ENCODE measurements at places on chromosomes 1 and 21.

DNA sequence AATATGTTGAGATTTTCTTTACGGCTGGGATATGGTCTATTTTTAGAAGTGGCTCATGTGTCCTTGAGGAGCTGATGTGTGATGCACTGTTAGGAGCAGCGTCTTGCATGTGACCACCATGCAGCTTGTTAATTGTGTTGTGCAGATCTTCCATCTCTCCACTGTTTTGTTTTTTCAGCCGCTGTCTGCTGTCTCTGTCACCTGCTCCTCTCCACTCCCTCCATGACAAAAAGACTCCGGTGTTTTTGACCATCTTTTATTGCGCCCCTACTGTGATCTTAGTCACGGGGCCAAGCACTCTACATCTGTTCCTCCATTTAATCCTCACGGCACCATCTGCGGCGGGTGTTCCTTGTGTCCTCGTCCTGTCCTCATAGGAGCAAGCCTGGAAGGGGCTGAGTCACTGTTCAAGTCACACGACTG lies 51.8 kb downstream of the ADARB1 start:
- no peak for DNase-seq

DNA sequence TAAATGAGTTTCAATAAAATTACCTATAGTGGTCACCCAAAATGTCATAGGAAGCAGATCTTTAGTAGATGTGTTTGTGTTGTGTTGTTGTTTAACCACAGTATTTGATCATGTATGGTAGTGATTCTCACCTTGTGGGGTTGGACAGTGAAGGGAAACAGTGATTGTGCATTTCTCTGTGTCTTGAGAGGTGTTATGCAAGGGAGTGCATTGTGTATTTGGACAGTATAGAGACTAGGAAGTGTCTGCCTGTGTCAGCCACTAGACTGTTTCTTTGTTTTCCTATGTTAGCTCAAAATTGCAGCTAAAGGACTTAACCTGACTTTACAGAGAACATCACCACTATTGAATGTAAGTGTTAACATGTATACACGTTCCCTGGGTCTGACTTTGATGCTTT lies 6.0 kb downstream of the RGS2 start:
- DNase-seq: no peak

GRCh38 chr1:153228491-153228890 lies 11.1 kb downstream of the PRR9 start:
- no peak for DNase-seq

DNA sequence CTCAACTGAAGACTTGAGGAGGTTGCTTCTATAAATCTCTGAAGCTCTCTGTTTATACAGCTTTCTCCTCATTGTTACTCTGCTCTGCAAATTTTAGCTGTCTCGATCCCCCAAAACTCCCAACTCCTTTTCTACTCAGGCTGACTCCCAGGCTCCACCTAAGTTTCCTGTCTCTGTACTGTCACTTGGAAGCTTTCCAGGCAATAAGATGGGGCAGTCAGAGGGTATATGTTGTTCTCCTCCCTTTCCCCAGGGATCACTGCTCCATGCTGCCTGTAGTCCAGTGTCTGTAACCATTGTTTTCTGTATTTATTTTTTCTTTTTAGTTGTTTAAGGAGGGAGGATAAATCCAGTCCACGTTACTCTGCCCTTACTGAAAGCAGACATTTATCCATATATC lies 13.4 kb downstream of the TSNAX start:
- no peak for DNase-seq

DNA sequence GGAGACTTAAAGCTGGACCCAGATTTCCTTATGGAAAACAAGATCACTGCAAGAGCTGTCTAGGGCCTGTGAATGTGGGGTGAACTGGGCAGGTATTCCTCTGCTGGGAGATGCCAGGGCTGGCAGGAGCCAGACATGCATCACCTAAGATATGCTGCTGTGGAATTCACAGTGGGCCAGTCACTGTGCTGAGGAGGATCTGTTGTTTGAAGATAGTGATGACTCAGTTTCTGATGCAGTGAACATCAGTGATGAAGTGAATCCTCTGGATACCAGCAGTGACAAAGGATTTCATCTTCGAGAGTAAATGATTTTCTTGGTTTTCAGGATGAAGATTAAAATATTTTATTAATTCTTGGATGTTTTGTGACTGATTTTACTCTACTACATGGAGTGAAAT lies 29.9 kb upstream of the CAMSAP2 start:
- no peak for DNase-seq

DNA sequence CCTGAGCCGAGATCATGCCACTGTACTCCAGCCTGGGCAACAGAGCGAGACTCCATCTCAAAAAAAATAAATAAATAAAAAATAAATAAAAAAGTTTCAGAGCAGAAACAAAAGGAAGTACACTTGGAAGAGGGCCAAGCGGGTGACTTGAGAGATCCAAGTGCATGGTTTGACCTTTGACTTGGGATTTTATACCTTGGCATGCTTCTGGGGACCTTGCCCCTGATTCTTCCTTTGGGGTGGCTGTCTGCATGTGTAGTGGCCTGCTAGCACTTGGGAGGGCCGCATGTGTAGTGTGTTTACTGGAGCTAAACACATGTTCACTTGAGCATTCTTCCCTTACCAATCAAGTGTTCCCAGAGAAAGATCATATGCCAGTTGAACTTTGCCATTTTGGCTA lies 114.0 kb downstream of the DTL start:
- DNase-seq: no peak

DNA sequence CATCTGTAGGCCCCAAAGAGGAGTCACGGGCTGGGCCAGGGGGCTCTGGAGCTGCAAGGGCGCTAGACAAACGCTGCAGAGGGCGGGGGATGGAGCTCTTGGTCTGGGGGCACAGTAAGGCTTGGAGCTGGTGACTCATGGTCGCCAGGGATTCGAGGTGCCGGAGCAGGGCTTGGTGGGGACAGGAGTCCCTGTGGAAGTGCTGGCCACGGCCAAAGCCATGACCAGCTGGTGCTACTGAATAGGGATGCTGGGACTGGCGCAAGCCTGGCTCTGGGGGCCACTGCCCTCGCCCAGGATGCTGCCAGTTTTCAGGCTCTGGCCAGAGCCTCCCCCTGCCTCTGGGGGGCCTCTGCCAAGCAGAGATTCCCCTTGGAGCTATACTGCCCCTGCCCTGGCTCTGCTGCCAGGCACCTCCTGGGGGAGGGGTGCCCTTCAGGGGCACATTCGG lies 25.2 kb downstream of the SPOCD1 start:
- no peak for DNase-seq

DNA sequence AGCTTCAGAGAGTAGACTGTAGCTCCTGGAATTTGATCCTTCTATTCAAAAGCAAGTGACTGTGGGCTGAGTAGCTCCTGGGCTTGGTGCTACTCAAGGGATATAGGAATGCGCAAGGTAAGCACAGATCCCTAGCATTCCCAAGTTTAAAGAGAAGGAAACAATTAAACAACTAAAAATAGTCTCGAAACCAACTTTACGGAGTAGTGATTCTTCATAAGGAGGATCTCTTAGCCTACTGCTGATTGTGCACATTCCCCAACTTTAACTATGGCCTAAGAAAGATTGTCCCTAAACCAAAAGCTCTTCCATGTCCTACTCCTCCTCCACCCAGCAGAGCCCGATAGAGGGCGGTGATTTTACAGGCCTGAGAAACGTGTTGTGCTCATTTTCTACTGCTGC lies 226.5 kb upstream of the CAMK1G start:
- DNase-seq: no peak

- DNase-seq: no peak
Observed at GRCh38 chr1:246157516-246157915, 349.6 kb downstream of the SMYD3 start.

DNA sequence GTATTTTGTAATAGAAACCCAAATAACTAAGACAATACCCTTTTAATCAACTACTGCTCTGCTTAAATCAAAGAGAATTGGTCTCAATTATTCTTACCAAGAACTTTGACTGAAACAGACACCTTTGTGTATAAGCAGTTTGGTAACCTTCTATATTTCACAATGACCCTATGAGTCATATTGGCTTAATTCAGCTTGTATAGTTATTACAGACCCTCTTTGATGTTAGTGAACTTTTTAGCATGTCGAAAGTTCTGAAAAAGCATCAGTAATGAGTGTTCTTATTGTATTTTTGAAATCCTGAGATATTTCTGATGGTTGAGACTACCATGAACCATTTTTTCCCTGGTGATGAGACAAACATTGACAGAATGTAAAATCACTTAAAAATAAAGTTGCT lies 43.3 kb upstream of the RABGAP1L start:
- no peak for DNase-seq

Measured in HFF-Myc (cell line).